Fibroblast of lung (primary cell): ENCODE measurements at places on chromosomes 7 and 10. TPM values are rescaled to one million over a fixed set of nuclear protein-coding genes. Genes with fewer than 3 reads are reported as not detected.

- no peak for DNase-seq
Measured at GRCh38 chr10:100724531-100725027, 20.8 kb upstream of the PAX2 start.

DNA sequence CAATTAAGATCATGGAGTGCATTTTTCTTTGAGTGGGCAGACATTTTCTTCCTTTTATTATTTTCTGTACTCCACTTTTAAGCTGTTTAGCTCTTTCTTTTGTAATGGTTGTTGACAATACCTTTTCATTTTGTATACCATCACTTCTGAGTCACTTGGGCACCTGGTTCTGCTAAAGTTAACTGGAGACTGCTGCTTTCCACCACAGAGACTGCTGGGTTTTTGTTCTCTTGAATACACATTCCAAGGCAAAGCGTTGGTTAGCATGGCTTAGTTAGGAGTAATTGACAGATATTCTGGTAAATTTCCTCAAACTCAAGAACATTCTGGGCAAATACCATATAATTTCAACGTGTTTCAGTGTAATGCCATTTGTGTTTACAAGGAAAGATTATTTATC lies 541.9 kb upstream of the CELF2 start:
- DNase-seq = no peak

Gene TRIM50
- not detected in 2 replicates for total RNA-seq

Gene JAKMIP3
- total RNA-seq = under 0.01 and 0.17 TPM in 2 replicates

Gene FAM20C
- 52.9 and 70.7 TPM in 2 replicates for total RNA-seq

Gene BICC1
- 62.7 and 64.7 TPM in 2 replicates for total RNA-seq

- no peak for DNase-seq
Measured at GRCh38 chr10:64086083-64086767, 565.0 kb downstream of the REEP3 start.

GRCh38 chr7:8908889-8909288 lies 475.5 kb downstream of the NXPH1 start:
- no peak for DNase-seq

- DNase-seq = no peak
Measured at GRCh38 chr10:55966101-55966500, 395.0 kb downstream of the ZWINT start.
